A549 treated with Mapracorat at 1 μM for 4 hours (cell line): ENCODE measurements at places on chromosomes 3 and 15. TPM values are rescaled to one million over a fixed set of nuclear protein-coding genes. Genes with fewer than 3 reads are reported as not detected.

DNAH12 gene
- total RNA-seq: 0.02 to 0.09 TPM (median 0.03 TPM) in 4 of 5 replicates, not detected in the other

PLSCR5 gene
- not detected in 5 replicates for total RNA-seq

TICRR gene
- 10.9 to 13.5 TPM (median 12.0 TPM) in 5 replicates for total RNA-seq

GNAT1 gene
- total RNA-seq: 0.05 to 0.31 TPM in 2 of 5 replicates, not detected in the others

SI gene
- not detected in 5 replicates for total RNA-seq

ADAMTS9 gene
- total RNA-seq: 0.49 to 0.96 TPM (median 0.62 TPM) in 5 replicates

ATP13A4 gene
- not detected in 5 replicates for total RNA-seq

ALDH1A2 gene
- 0.22 to 0.68 TPM (median 0.32 TPM) in 3 of 5 replicates, not detected in the others for total RNA-seq

CCDC9B gene
- total RNA-seq: 17.1 to 25.1 TPM (median 20.2 TPM) in 5 replicates

MYL3 gene
- total RNA-seq: not detected in 5 replicates

SACM1L gene
- 13.8 to 16.2 TPM (median 15.5 TPM) in 5 replicates for total RNA-seq

NLGN1 gene
- not detected in 5 replicates for total RNA-seq

CYP1A2 gene
- total RNA-seq: not detected in 5 replicates

HMCES gene
- 39.3 to 46.9 TPM (median 42.5 TPM) in 5 replicates for total RNA-seq

FANCD2OS gene
- total RNA-seq: not detected in 5 replicates

QRICH1 gene
- total RNA-seq: 37.1 to 40.0 TPM (median 38.9 TPM) in 5 replicates

DLEC1 gene
- 0.03 to 0.05 TPM (median 0.04 TPM) in 3 of 5 replicates, not detected in the others for total RNA-seq

SLC2A2 gene
- not detected in 5 replicates for total RNA-seq

TMEM39A gene
- total RNA-seq: 14.6 to 27.2 TPM (median 22.1 TPM) in 5 replicates

EBLN2 gene
- total RNA-seq: 0.32 to 0.65 TPM (median 0.49 TPM) in 4 of 5 replicates, not detected in the other

SLC22A13 gene
- not detected in 5 replicates for total RNA-seq
